Urinary bladder (tissue), 4 donors: ENCODE measurements at places on chromosomes 5 and 9.

DNA sequence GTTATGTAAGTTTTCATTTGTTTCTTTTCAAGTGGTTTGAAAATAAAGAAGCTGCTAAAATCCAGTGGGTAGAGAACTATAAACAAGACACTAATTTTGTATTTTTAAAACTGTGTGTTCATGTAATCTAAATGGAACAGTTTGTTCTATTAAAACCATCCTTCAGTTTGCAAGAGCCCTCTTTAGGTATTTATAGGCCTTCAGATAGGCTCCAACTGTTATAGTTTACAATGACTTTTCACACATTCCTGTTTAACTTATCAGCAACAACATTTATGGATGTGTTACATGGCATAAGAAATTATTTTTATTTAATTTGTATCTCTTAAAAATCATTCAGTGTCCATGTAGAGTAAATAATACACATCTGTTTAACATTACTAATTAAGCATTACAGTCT is 126.7 kb upstream of the SLCO6A1 start:
- DNase-seq: peak; percentile 56

- DNase-seq: no peak
These were observed 20.1 kb upstream of the MARCHF6 start for GRCh38 chr5:10333154-10334006.

GRCh38 chr9:3045153-3045552 is 201.3 kb upstream of the PUM3 start:
- DNase-seq: no peak

DNA sequence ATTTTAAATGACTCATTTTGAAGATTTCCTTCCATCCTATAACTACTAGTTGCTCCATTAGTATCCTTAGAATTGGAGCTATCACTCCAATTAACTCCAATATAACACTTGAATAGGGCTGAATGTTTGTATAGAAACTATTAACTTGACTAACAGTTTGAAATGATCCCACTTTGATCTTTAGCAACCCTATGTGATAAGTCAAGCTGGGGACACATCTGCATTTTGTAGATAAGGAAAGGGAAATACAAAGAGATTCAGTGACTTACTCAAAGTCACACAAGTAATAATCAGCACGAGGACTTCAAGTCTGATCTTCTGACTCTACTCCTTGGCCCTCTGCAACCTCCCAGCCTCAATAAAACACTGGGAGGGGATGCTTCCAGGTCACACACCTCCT is 101.1 kb downstream of the TMEM215 start:
- DNase-seq: no peak

DNA sequence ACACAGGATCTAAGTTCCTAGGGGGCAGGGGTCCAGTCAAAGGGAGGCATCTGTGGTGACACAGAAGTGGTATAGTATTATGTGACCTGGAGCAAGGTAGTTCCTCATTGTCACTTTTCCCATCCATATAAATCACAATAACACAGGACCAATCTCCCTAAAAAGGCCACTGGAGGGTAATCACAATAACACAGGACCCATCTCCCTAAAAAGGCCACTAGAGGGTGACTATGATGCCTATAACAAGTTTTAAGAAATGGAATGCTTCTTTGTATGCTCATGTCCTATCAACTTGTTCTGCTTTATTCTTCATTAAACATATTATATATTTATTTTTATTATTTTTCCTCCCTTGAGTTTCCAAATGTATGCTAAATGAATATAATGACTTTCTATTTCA is 254.6 kb downstream of the ASTN2 start:
- no peak for DNase-seq

DNA sequence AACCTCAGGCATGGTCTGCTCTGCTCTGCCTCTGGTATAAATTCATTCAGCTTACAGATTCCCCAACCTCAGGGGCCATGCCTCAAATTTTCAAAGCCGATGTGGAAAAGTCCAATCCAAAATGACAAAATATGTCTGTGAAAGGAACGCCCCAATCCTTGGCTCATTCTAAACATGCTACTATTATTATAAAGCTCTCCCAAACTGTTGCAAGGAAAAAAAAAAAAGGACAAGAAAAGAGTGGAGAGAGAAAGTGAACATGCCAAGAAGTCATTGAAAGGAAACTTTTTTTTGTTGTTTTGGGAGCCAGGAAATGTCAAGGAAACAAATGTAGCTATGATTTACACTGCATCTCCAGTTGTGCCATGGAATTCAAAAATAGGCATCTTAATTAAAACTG is 3.8 kb downstream of the COL23A1 start:
- no peak for DNase-seq

GRCh38 chr5:90641528-90641927 is 82.9 kb downstream of the ADGRV1 start:
- no peak for DNase-seq

DNA sequence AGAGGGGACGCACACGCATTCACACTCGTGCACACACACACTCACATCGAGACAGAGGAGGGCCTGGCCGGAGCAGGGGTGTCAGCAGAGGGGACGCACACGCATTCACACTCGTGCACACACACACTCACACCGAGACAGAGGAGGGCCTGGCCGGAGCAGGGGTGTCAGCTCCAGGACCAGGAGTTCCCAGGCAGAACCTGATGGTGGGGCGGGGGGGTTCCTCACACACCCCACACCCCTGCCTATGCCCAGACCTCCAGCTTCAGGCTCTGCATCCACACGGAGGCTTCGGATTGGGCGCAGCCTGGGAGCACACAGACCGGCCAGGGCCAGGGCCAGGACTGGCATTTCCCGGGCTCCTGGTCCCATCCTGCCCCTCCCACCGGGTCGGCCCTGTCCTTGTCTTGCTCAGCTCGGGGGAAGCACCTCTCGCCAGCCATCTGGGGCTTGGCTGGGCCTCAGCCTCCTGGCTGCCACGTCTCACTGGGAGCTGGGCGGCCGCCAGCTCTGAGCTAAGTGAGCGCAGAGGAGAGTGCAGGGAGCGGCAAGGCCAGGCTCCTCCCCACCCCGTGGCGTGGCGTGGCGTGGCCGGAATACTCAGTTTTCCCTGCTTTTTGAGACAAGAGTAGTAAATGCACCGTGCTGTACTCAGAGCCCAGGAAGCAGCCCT is 31.3 kb downstream of the ADAMTS2 start:
- DNase-seq: peak; percentile 51

DNA sequence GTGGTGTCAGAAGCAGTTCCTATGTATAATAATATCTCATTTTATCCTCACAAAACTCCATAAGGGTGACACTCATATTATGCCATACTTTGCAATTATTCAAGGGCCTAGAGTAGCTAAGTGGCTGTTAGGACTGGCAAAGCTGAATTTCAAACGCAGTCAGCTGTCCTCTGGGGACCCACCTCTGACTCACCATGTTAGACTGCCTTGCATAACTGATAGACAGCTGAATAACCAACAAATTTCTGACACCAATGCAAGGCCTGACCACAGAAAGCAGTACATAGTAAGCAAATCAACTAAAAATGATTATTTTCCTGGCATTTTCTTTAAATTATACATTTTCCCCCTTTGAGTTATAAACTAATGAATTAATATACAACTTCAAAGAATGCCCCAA is 251.6 kb upstream of the PTGER4 start:
- no peak for DNase-seq

GRCh38 chr5:50963971-50964745 is 297.7 kb downstream of the PARP8 start:
- peak; percentile 37 for DNase-seq
